ENCODE measurements at places on chromosomes 4 and X.

- no peak for DNase-seq
These were observed 42.4 kb downstream of the SLC7A11 start for GRCh38 chr4:138199568-138200235.

- no peak for DNase-seq
These were observed 64.6 kb downstream of the ANAPC4 start for GRCh38 chr4:25441519-25442117.

- DNase-seq: no peak
These were observed 2.5 kb downstream of the ZNF182 start for GRCh38 chrX:48001260-48001659.

DNA sequence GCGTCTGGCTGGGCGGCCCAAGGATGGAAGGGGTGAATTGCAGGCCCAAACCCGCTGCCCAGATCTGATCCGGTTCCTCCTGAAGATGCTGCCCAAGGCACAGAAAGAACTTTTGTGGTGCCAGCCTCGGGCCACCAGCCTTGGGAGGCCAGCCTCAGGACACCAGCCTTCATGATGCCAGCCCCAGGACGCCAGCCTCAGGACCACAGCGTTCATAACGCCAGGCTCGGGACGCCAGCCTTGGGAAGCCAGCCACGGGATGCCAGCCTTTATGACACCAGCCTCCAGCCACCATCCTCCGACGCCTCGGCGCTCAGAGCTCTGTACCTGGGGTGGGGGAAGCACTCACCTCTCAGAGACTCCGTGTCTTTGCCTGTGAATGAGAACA, 107.8 kb downstream of the ADRA2C start:
- DNase-seq: no peak

- no peak for DNase-seq
These were observed 7.9 kb downstream of the FAM200B start for GRCh38 chr4:15689540-15689939.

DNA sequence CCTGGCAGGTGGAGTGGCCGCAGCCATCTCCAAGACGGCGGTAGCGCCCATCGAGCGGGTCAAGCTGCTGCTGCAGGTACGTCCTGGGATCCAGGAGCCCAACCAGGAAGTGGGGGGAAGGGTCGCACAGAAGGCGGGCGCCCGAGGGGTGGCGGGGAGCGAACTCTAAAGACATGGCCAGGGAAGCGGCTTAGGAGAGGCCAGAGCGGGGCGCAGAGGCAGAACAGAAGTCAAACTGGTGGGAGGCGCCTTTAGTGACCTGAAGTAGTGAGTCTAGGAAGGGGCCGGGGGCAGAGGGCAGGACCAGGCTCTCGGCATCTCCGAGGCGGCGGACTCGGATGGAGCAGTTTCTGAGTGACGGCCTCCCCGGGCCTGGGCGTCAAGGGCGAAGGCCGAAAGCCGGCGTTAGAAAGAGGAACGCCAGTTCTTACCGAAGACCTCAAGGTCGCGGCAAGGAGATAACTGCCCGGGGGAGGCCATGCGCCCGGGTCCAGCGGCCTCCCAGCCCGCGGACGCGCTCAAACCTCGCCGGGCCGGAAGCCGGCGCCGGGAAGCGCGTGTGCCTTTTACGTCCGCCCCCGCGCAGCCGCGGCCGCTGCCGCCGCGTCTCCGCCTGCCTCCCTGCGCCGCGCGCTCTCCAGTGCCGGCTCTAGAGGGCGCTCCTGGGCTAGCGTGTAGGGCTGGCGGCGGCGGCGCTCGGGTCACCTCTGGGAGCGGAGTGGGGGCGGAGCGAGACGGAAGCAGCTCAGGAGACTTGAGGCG, 488 bp downstream of the SLC25A5 start:
- DNase-seq: peak; percentile 59

DNA sequence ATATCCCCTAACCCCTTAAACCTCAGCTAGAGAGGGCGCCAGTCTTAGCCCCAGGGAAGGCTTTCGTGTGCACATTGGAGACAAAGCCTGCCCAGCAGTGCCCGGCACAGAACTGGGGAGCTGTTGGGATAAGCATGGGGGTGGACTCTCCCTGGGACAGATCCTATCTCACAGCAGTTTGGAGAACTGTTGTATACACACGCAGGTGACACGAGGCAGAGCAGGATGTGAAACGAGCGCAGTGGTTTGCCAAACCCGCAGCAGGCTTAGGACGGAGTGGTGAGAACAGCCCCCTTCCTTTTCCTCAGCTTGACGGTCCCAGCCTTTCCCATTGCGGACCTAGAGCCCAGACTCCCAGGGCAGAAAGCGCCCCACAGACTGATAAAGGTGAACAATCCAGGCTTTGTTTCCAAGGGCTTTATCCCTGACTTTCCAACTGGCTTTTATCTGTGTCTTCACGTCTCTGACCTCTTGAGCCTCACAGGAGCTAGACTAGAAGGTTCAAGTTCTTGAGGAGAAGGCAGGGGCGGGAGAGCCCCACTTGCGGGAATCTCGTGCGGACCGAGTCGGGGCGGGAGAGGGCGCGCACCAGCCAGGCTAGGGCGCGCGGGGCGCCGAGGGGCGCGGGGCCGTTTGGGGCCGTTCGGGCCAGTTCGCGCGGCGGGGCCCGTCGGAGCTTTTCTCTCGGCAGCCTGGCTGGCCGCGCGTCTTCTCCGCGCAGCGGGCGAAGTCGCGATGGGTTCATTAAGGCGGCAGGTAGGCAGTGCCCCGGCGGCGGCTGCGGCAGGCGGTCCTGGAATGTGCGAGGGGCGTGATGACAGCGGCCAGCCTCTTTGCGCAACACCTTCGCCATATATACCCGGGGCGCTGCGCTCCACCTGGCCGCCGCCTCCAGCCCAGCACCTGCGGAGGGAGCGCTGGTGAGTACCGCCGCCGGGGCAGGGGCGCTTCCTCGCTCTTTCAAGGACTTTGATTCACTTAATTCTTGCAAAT, at the start of gene SLC34A2:
Gene SLC34A2 (plus strand): TSS at position 881 of the 993 bp plus-strand sequence. CDS start 6,650 bp downstream, outside the sequence.
- DNase-seq: no peak

Data from fibroblast of the conjunctiva (primary cell).